ENCODE measurements at places on chromosomes 16 and 17.
A peak's percentile ranks its signal among the peaks of the same experiment; 100 is the strongest.

DNA sequence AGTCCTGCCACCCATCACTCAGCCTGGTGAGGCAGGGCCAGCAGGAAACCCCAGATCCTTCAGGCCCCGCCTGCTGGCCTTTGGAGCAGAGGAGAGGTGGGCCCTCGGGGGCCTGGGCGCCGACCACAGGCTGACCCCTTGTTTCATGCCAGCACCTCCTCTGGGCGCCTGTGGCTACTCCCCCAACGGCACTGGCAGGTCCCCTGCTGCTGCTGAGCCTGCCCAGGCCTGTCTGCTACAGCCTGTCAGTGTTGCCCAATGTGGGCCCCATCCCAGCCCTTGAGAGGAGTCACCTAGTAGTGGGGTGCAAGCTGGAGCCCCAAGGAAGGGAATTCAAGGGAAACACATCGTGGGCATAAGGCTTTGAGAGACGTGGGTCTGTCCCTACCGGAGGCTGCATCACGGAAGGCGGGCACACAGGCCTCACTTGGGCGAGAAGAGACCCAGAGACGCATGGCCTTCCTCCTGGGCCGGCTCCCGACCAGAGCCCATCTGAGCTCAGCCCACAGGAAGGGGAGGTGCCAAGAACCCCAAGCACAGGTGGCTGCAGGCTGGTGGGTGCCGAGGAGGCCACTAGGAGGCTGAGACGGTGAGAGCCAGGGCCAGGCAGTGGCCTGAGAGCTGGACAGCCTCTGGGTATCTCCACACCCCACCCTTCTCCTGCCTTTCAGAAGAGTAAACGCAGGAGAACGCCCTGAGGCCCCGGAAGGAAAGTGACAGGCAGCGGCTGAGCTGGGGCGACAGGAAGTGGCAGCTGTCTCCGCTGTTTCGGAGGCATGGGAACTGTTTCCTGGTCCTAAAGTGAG lies 8.0 kb upstream of the FASN start:
- DNase-seq, result no peak

DNA sequence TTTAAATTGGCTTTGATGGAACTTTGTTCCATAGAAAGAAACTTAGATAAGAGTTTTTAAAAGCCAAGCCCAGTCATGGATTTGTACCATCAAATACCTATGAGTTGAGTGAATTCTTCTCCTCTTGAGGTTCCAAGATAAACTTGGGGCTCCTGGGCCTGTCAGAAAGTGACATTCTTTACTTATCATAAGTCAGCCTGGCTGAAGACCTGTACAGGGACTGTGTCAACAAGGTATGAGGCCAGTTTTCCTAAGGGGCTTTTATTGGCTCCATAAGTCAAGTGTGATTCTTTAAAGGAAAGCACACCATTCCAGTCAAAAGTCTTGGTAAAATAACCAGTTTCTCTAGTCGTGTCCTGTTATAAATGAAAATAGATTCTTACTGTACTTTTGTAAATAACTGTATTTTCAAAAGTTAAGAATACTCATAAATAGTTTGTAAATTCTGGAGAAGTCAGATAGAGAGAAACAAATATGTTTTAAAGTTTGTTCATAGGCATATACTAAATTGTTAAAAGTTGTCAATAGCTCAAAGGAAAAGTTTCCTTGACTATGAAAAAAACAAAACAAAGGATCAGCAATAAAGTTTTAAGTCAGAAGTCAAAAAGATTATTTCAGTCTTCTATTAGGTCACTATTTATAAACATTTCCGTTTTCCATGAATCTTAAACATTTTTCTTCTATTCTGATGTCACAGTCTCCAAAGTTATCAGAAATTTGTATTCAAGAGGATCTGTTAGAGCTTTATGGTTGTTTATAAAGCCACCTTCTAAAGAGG lies 22.5 kb upstream of the MYO1D start:
- DNase-seq, result no peak

- no peak for DNase-seq
Observed at GRCh38 chr17:62825182-62825581, 17.1 kb upstream of the MARCHF10 start.

DNA sequence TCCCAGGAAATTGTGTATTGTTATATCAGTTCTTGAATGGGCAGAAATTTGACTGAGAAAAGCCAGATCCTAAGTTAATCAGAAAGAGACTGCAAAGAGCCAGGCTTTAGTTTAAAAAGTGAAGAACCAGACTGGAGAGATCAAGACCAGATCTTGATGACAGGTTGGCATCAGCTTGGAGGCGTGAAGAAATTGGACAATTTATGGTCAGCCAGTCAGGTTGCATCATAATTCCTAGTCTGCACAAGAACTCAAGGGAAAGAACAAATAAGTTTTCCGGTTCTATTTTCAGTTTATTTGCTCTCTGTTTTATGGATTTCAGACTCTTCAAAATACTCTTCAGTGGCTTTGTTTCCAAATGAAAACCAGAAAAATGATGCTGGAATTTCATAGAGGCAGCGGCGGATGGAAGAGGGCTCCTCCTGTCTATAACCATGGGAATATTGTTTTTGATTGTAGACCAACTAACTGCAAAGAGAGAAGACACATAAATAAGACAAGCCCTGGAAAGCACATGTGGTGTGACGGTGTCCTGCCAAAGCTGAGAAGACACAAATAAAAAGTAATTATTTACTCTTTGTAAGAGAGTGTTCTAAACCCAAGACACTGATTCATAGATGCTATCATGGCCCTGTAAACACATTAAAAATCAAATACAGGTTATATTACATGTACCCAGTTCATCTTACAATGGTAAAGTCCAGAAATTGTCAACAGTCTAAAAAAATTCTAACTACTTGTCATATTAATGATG lies 91.7 kb downstream of the PCTP start:
- DNase-seq, result no peak

GRCh38 chr16:27350006-27350405 lies 36.2 kb downstream of the IL4R start:
- no peak for DNase-seq

GRCh38 chr17:6660101-6660500 lies 8.5 kb downstream of the C17orf100 start:
- no peak for DNase-seq

DNA sequence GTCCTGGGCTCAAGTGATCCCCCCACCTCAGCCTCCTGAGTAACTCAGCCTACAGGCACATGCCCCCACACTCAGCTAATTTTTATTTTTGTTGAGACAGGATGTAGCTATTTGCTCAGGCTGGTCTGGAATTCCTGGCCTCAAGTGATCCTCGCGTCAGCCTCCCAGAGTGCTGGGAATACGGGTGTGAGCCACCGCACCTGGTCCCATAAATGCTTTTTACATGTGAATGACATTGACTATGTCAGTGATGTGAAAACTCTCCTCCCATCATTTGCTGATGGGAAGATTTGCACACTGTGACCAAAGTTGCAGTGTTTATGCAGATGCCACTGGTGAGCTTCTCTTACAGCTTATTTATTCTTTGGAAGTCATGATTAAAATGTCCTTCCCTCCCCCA lies 15.0 kb downstream of the PLCD3 start:
- no peak for DNase-seq

DNA sequence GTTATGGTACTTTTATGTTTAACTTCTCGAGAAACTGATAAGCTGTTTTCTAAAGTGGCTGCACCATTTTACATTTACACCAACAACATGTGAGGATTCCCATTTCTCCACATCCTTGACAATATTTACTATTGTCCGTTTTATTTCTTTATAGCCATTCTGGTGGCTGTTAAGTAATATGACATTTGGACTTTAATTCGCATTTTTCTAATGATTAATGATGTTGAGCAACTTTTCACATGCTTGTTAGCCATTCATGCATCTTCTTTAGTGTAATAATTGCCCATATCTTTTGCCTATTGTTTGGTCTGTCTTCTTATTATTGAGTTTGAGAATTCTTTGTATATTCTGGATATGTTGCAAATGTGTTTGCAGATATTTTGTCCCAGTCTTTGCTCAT lies 114.2 kb downstream of the DNAH9 start:
- DNase-seq, result no peak

GRCh38 chr17:64269687-64270649 lies 6.9 kb upstream of the TEX2 start:
- no peak for DNase-seq

DNA sequence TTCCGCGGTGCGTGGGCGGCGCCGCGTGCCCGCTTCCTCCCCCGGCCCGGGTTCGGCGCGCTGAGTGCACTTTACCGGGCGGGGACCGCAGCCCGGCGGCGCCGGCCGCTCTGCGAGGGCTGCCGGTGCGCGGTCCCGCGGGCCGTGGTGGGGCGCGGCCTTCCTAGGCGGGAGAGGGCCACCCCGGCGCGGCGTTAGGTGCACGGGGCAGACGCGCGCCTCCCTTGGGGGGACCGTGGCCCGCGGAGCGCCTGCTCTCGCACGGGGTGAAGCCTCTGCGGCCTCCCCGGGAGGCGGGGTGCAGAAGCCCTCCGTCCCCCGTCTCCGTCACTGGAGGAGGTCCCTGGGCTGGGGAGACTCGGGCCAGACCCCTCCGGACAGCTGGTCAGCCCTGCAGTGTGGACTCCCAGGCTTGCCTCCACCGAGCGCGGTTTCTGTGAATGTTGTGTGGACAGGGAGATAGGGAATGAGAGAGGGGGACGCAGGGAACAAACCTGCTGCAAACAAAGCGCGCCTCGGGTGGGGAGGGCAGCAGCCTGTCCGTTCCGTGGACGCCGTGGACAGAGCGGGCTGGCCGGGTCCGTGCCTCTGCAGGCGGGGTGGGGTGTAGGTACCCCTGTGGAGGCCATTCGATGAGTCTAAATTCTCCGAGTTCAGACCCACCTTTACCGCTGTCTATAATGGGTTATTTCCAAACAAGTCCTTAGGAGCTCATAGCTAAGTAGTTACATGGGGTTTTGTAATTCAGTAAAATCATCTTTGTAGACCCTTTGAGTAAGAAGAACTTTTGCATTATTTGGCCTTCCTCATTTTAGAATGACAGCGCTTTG lies 721 bp downstream of the TBCD start:
- no peak for DNase-seq

DNA sequence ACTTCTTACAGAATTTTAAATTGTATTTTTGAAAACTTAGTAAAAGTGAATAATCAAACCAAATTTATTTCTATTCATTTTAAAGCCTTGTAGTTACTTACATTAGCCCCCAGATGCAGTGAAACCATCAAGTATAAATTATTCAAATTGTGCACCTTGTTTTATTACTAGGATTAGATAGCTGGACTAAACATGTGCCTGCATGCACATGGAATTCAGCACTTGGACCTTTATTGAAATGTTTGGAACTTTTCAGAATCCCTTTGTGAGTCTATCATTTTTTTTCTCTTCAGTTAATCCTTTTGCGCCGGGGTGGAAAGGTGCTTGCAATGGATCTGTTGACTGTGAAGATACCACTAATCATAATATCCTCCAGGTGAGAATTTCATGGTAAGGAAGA lies 4.7 kb downstream of the ZPBP2 start:
- DNase-seq, result no peak

- no peak for DNase-seq
Observed at GRCh38 chr16:12340151-12340733, 363.7 kb downstream of the SNX29 start.

- DNase-seq, result peak; percentile 23
Observed at GRCh38 chr17:73639322-73639721, 4.9 kb downstream of the SDK2 start.

DNA sequence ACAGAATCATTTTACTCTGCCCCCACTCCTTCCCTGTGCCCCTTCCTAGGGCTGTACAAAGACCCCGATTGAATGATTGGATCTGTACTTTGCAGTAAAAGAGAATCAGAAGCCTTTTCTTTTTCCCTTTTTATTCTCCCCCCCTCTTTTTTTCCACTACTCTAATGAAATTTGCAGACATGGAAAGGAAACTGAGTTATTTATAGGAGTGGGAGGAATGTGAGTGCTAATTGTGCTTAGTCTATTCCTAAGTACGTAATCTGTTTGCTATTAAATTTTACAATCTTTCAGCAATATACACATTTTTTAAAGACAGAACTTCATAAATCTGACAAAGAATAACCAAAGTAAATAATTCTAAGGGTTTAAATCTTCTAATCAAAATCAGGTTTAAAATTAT lies 314.3 kb downstream of the MAP2K6 start:
- DNase-seq, result no peak

- no peak for DNase-seq
Observed at GRCh38 chr16:3645504-3646347, 8.8 kb upstream of the DNASE1 start.

GRCh38 chr16:56337131-56337857 lies 88.1 kb downstream of the AMFR start:
- DNase-seq, result no peak

GRCh38 chr17:4209611-4210010 lies 54.2 kb downstream of the ANKFY1 start:
- DNase-seq, result no peak

DNA sequence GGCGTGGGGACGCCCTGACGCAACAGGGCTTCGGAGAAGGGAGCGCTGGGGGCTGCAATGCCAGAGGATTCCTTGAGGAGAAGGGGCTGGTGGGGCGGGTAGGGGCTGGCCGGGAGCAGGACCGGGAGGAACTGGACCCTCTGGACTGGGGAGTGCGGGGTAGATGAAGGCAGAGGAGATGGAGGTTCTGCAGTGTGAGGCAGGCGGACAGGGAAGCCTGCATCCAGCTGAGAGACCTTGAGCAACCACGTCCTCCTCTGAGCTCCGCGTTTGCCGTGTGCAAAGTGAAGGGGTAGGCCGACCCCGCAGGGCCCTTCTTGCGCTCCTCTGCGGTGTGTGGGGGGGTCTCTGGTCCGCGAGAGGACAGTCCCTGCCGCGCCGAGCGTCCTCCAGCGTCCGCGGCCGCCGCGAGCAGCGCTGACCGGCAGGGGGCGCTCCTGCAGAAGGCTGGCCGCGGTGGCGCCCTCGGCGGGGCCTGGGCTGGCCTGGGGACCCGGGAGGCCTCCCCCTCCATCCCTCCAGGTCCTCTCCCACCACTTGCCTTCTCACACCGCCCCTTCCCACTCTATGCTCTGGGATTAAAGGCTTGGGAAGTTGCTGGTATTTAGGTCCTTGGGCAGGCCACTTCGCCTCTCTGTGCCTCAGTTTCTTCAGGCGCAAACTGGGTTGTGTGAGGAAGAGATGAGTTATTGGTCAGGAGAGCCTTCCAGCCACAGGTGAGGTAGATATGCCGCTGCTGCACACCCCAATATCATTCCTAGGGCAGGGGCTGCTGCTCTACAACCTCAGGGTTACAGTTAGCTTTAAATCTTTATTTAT lies 9.6 kb upstream of the WNT9B start:
- DNase-seq, result no peak

GRCh38 chr17:20010099-20010863 lies 1.1 kb downstream of the SPECC1 start:
- no peak for DNase-seq

DNA sequence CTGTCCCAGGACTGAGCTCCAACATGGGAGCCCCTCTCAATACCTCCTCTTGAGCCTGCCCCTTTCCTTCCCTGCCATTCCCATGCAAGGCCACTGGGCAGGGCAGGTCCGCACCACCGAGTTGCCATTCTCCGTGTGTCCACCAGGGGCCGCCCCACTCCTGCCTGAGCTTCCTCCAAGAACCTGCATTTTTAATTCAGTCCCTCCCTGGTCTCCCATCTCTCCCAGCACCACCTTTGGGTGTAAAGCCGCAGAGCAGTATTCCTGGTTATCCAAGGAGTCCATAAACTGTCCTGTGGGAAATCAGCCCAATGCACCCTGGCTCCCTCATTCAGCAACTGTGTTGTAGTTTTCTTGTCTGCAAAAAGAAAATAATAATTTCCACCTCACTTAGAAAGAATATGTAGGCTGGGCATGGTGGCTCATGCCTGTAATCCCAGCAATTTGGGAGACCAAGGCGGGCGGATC lies 15.9 kb upstream of the ANKRD40CL start:
- peak; percentile 49 for DNase-seq
